ENCODE measurements at places on chromosomes 16 and 17.

GRCh38 chr16:54398986-54399385, 112.4 kb upstream of the IRX3 start:
- DNase-seq, result no peak

DNA sequence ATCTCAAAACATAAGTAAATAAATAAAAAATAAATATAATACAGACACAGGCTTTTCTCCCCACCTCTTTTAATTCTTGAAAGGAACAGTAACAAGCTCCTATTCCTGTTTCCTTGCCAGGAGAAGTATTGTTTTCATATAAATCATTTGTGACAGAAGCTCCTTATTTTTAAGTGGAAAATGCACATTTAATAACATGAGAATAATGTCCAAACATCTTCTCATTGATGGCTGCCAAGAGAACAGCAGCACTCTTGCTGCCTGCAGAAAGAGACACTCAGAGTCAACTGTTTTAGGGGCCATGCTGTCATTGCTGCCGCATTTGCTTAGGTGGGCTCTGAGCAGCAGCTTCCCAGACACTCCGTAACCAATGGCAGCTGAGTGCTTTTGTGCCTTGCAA, 580.1 kb downstream of the WWOX start:
- no peak for DNase-seq

- DNase-seq, result no peak
These were observed 7.1 kb upstream of the CPSF4L start for GRCh38 chr17:73268582-73269328.

DNA sequence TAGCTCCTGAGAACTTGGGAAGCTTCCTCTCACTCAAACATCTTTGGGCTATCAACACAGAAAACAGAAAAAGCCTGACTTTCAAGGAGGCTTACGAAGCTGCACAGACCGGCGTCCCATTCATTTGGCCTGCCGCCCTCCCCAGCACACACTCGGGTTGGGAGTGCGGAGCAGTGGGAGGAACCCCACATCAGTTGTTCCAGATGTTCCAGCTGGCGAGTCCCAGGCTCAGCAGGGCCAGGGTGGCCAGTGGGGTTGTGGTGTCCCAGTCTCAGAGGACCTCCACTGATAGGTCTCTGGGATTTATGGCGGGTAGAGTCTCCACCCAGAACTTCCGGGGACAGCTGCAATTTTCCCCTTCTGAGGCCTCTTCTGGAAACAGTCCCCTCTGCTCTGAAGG, 43.1 kb upstream of the DLX4 start:
- no peak for DNase-seq

GRCh38 chr16:67922221-67922620, 9.4 kb downstream of the CTRL start:
- no peak for DNase-seq

GRCh38 chr17:81511804-81512561, 616 bp downstream of the ACTG1 start:
- DNase-seq, result no peak

Measured in NCI-H187 treated with DMSO at 0.1 percent for 48 hours (cell line).